NCI-H146 (cell line): ENCODE measurements at places on chromosomes 11 and 22.

DNA sequence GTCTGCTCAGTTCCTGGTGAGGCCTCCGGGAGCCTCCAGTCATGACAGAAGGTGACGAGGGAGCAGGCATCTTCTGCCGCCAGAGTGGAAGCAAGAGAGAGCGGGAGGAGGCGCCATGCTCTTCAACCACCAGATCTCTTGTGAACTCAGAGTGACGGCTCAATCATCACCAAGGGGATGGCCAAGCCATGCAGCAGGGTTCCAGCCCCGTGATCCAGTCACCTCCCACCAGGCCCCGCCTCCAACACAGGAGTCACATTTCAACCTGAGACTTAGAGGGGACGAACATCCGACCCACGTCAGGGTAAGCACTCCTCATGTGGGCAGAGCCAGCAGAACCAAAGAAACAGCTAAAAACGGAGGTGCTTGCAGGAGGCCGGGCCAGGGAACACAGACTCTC, 1470.5 kb downstream of the BRD1 start:
- no peak for DNase-seq

- DNase-seq, result no peak
These were observed 18.4 kb downstream of the SPATA19 start for GRCh38 chr11:133826866-133827265.

DNA sequence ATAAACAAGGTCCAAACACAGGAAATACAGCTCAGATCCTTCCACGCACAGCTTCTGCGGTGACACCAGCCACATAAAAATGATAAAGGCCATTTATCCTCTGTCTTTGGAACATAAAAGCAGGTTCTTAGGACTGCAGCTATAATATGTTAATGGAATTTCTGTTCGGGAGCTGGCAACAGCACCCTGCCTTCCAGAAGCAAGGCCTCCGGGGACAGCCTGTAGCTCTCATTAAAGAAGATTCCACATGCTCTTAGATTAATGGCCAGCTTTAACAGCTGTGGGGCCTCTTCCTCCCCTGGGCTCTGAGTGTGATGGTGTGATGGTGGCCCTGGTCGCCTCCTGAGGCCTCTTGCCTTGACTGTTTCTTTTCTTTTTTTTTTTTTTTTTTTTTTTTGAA, 137.3 kb downstream of the CACNA1I start:
- no peak for DNase-seq

DNA sequence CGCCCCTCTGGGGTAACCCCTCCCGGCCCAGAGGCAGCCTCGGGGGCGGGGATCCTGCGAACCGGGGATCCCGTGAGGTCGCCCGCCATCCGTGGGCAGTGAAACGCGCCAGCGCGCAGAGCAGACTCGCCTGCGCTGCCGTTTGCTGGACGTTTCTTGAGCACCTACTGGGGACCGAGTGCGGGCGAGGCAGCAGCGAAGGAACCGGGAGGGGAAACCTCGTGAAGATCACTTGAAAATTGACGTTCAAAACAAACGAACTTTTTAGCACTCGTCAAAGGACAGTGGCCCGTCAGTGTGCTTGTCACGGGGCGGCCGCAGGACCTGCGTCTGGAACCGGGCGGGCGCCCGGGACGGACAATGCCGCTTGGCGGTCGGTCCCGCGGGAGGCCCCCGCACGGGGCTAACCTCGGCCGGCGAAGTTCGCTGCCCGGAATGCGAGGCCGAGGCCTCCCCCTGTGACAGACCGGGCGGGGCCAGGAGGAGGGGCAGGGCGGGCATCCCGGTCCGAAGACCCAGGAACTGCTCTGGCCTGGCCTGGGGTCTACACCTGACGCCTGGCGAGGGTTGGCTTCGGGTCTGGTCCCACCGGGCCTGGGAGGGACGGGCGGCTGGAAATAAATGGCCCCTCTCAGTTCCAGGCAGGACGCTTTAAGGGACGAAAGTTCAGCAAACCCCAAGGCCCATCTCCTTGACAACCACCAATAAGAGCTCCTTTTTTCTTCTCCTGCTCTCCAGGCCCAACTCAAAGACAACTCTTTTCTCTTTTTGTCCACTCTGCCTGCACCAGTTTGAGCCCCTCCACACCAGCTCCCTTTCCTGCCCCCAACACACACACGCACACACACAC, 723 bp upstream of the SCUBE1 start:
- DNase-seq, result no peak

DNA sequence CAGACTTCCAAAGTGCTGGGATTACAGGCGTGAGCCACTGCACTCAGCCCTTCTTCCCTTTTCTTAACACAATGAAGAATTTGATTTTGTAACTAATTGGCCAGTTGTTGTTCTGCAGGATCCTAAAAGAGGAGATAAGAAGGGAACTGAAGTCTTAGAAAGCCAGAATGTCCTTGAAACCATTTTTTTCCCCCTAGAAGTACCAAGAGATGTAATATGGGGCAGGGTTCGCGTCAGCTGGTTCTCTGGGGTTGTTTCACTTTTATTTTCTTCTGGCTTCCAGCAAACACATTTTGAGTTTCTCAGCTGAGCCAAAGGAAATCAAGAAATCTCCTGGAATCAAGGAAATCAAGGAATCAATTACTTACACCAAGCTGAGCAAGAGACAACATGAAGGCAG, 7.6 kb upstream of the NUCB2 start:
- no peak for DNase-seq

DNA sequence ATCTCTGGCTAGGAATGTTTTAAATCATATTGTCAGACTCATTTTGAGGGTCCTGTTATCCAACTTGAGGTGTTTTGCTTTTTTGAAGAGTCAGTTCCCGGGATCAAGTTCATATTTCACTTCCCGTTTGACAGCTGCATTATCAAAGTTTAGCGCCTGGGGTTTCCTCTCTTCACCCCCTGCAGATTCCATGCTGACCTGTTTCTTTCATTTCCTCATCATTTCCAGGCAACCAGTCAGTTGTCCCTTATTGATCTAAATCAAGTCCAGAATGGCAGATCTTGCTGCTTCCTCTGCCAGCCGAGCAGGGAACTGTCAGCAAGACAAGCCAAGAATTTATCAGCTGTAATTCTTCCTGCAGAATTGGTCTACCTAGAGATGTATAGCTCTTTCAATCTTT, 197.6 kb upstream of the SYN3 start:
- no peak for DNase-seq

- no peak for DNase-seq
These were observed 2.5 kb upstream of the ADM start for GRCh38 chr11:10302359-10302743.

DNA sequence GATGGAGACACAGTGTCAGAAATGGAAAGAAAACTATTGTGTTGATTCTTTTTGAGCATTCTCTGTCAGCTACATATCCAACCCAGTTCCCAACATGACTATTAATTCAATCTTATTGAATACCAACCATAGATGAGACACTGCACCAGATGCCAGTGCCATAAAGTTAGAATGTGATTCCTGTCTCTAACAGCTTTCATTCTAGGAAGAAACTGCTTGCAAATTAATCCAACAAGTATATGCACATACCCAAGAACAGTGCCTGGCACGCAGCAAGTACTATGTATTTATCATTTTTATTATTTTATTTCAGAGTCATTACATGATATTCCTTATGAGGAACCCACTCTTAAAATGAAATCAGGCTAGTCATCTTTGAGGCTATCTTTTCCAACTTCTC, 34.5 kb downstream of the SLC5A12 start:
- no peak for DNase-seq

- DNase-seq, result no peak
These were observed 3.0 kb upstream of the PACSIN3 start for GRCh38 chr11:47189100-47189834.

DNA sequence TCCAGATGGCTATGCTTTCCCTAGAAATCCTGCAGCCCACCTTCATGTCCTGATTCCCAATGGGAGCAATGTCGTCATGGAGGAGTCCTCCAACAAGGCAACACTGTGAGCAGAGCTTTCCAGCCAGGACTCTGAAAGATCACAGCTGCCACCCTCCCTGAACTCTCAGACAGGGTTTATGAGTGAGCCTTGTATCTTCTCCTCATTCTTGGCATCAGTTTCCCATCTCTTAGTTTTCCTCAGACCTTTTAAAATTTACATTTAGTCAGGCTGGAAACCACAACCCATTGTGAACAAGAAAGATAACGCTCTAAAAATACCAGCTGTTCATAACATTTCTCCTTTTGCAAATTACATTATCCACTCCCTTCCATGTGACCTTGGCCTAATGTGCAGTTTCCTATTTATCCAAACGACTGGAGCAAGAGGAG, 15.6 kb upstream of the LYVE1 start:
- no peak for DNase-seq

DNA sequence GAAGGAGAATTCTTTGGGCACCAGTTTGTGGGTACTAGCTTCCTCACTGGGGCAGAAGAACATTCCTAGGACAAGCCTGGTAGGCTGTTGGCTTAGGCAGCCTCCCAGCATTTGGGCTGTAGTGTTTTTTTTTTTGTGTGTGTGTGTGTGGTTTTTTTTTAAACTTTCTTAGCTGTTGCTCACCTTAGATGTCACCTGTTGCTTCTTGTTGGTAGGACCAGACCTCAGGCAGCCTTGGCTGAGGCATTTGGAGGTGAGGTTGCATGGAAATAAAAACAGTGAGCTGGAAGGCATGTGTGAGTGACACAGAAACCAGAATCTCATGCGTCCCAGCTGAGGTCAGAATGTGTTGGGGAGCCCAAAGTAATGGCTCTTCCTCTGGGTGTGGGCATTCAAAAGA, 21.3 kb downstream of the AMPD3 start:
- DNase-seq, result no peak

- DNase-seq, result no peak
These were observed 7.1 kb downstream of the DGCR2 start for GRCh38 chr22:19114984-19115552.

- DNase-seq, result no peak
These were observed 6.1 kb upstream of the E2F8 start for GRCh38 chr11:19246816-19247215.

- no peak for DNase-seq
These were observed 19.9 kb downstream of the TP53I11 start for GRCh38 chr11:44930588-44931302.

- DNase-seq, result no peak
These were observed 2.4 kb upstream of the MFNG start for GRCh38 chr22:37488337-37489135.

GRCh38 chr11:118530683-118531596, at the start of gene TMEM25:
TSS of gene TMEM25 (plus strand) at chr11:118531192. CDS start at chr11:118531802, 610 bp downstream.
- DNase-seq, result peak; percentile 79

- no peak for DNase-seq
These were observed 91.7 kb downstream of the MYO18B start for GRCh38 chr22:25833676-25834075.

DNA sequence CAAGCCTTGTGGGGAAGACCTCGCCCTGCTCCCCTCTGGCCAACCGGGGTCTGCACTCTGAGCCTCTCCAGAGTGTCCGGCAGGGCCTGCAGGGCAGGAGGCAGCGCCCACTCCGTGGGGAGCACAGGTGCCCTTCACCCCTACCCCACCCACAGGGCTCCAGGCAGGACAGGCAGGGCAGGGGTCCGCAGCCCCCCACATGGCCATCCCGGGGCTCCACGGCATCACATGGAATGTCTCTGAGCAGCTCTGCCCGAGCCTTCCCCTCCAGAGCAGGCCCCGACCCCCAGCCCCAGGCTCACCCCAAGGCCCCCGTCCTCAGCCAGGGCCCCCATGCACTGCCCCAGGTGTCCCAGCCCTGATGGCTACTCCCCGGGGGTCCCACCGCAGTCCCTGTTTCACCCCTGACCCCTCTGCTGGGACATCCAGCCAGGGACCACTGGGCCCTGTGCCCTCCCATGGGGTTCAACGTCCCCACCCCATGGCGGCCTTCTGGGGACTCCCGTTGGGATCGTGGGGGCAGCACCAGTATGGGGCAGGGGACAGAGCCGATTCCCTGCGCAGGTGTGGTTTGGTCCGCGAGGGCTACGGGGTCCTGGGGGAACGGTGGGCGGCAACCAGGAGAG, 77.7 kb downstream of the BRD1 start:
- no peak for DNase-seq

DNA sequence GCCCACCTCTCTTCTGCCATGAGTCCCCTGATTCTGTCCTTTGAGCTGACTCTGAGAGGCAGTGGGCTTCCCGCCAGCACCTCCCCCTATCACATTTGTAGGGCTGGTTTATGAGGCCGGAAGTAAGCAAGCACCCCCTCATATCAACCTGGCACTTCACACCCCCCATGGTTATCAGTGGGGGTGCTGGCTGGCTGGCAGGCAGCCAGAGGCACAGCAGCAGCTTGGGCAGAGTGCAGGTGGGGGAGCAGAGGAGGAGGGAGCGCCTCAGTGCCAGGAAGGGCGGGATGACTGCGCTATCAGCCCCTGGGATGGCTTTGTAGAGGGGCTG, 22.9 kb upstream of the CHRM4 start:
- DNase-seq, result peak; percentile 90

DNA sequence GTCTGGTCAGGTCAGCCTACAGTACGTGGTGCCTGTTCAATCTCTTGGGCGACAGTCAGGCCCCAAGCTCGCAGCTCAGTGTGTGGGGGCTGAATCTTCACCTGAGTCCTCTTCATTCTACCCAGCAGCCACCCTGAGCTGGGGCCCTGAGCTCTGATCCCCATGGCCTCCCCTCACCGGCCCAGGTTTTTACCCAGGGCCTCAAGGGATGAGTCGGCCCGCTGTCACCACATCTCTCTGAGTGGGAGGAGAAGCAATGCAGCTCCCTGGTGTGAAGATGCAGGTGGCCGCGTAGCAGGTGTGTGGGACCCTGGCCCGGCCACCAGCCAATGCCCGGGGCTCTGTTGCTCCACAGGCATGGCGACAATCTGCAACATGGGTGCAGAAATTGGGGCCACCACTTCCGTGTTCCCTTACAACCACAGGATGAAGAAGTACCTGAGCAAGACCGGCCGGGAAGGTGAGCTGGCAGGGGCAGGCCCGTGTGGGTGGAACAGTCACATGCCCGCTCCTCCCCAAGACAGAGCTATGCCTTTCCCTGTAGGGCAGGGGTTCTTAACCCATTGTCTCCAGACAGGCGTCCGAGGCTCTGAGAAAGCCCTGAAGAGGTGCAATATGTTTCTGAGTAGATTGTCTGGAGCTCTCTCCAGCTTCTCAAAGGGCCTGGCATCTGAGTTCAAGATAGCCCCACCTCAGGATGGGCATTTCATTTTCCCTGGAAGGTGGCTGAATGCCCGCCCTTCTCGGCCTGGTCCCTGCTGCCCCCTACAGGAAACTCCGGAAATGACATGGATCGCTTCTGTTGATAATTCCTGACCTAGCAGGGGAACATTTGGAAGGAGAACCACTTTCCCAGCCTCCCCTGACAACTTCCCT, 26.9 kb downstream of the POLR3H start:
- peak; percentile 23 for DNase-seq

DNA sequence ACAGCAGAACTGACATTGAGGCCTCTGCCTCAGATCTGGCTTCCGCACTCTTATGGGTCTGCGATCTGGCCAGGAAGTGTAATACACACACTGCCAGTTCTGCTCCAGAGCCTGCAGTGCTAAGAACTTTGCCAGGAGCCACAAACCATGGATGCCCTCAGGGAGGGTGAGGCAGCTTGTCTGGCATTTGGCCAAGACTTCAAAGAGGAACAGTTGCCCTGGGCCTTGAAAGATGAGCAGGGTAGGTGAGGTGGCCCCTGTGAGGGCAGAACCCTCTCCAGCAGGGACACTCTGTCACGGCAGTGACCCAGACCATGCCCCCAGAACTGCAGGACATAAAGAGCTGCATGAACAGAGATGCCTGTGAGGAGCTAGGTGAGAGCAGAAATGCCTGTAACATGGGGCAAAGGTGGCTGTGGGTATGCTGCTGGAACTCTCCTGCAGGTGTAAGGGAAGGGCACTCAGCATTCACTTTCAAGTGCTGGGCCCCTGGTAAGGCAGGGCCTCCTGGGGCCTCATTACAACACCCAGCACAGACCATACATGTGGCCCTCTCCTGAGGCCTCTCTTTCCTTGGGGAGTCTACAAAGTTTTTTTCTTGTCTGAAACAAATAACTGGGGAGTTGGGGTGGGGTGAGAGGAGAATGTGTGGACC, 47.3 kb downstream of the NEU3 start:
- DNase-seq, result peak; percentile 12

GRCh38 chr11:102780491-102780918, at the start of gene MMP10:
TSS of gene MMP10 (minus strand) at chr11:102780628. CDS start at chr11:102780591, 37 bp downstream.
- no peak for DNase-seq
